ENCODE measurements at places on chromosomes 7 and 10. TPM values are rescaled to one million over a fixed set of nuclear protein-coding genes. Genes with fewer than 3 reads are reported as not detected.

SLC13A1 gene
- total RNA-seq: not detected

DNA sequence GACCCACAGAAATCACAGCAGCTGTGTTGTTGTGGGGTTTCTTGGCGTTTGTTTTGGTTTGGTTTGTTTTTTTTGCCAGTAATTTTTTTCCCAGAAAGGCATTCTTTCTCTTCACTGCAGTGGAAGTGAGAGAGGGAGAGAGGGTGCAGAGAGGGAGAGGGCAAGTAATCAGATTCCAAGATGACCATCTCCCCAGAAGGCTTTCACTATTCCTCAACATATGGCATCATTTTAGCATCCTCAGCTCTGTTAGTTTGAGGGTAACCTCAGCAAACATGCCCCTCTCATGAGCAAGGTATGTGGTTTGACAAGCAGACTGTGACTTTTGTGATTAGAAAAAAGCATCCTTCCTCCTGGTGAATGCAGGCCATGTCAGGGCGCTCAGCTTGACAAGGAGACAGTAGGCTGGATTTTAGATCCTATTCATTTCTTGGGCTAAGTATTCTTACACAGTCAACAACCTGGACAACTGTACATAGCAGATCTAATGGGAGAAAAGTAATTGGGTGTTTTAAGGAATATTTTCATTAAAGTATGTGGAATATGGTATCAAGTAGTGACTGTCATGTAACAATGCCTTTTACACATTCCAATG is 86.3 kb upstream of the PIK3CG start:
- no peak for DNase-seq

GRCh38 chr7:132123773-132124172 is 452.5 kb downstream of the PLXNA4 start:
- no peak for DNase-seq

- DNase-seq: no peak
These were observed 809.0 kb downstream of the NRG3 start for GRCh38 chr10:82683945-82684344.

- DNase-seq: no peak
These were observed 146.3 kb downstream of the NXPH1 start for GRCh38 chr7:8579661-8580194.

All from activated CD4-positive, alpha-beta memory T cell treated with anti-CD3 and anti-CD28 coated beads, Interleukin-2, amount 10 ng/mL, durations not matched to agents 7 days and 5 days (primary cell).